Activated CD4-positive, alpha-beta T cell treated with anti-CD3 and anti-CD28 coated beads for 36 hours (primary cell): ENCODE measurements at places on chromosomes 3 and 15.

DNA sequence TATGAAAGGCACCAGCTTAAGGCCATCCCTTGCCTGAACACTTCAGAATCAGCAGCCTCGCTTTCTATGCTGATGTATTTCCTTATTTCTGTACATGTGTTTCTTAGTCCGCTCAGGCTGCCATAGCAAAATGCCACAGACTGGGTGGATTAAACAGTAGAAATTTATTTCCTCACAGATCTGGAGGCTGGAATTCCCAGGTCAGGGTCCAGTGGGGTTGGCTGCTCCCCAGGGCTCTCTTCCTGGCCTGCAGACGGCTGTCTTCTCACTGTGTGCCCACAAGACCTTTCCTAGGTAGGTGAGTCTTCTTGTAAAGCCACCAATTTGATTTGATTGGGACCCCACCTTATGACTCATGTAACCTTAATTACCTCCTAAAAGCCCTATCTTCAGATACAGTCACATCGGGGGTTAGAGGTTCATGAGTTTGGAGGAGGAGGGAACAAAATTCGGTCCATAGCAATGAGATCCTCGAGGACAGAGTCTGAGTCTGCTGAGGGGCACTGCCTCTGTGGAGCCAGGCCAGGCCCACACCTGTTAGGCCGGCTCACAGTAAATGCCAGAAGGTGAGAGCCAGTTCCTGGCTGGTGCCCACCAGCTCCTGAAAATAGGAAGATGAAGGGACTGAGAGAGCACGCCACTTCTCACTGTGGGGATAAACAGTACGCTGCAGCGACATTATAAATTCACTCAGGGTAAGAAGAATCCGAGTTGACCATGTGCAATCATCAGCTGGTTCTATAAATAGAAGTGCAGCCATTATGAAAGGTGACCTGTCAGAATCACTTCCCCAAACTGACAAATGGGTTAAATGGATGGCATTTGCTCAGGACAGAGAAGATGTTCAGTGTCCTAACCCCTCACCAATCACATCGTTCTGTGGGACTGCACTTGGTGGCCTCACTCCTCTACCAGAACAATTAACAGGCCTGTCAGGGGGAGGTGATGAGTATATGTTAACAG is 41.1 kb downstream of the CTXND1 start:
- DNase-seq: no peak

DNA sequence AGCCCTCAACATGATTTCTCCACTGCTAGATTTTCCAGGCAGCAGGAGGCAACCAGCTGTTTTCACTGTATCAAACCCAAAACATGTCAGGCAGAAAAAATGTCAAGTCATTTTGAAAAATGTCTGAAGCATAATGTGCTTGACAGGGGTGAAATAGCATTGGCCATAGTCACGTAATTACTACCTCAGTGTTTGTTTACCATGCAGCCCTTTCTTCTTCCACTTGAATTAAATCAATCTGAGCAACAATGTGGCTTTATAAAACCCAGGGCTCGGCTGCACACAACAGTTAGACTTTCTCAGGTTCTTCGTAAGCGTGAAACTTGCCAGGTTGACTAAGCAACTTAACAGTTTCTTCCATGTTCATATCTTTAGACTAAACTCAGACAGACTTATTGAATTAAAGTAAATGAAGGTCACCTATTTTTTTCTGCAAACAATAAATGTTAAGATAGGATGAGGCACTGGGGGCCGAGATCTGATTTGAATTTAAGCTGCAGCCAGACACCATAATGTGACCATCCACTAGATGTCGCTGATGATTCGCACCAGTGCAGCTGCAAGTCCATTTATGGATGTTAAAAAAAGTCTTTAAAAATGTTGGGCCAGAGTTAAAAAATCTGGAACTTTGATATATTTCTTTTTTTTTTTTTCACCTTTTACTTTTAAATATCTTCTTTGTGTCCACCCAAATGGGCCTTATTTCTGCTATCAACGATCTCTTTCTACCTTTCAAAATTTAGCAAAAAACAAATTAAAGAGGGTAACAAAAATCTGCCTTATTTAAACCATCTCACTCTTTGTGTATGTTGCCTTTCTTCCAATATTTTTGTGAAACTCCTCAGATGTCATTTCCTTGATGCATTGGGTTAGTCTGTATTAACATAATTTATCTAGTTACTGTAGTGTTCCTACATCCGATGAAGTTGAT is 305.9 kb downstream of the CACNA2D3 start:
- DNase-seq: peak; percentile 69

GRCh38 chr3:193816656-193817311 is 223.8 kb downstream of the OPA1 start:
- DNase-seq: no peak

GRCh38 chr3:177448987-177449359 is 251.7 kb upstream of the TBL1XR1 start:
- DNase-seq: no peak

GRCh38 chr15:41936649-41937567 is 35.4 kb downstream of the EHD4 start:
- peak; percentile 91 for DNase-seq

- no peak for DNase-seq
These were observed 219.9 kb downstream of the GAP43 start for GRCh38 chr3:115843206-115843605.

DNA sequence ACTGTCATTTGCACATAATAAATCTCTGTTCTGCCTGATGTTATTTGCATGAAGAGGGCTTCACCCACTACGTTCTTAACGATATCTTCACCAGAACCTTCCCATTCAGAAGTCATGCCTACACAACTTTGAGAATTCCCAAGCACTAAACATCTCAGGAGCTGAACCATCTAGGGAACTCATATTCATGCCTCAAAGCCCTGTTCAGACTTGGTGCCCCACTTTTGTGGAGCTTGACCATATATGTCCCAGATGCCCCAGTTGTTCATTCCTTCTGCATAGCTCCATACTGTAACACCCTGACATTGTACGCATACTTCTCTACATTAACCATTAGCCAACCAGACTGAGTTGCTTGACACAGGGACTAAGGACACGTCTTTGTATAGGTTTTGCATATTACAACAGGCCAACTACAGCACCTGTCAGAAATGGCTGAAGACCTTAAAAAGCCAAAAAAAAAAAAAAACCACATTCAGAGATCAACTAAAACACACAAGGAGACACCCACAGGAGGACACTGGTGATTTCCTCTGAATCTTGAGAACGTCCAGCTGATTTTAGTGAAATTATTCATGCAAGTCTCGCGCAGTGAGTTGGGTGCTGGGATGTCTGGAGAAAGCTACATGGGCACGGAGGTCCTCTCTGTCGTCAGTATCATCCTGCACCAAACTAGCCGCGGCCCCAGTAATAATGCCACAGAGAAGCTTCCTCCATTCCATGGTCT is 141.4 kb downstream of the FOXP1 start:
- DNase-seq: no peak

DNA sequence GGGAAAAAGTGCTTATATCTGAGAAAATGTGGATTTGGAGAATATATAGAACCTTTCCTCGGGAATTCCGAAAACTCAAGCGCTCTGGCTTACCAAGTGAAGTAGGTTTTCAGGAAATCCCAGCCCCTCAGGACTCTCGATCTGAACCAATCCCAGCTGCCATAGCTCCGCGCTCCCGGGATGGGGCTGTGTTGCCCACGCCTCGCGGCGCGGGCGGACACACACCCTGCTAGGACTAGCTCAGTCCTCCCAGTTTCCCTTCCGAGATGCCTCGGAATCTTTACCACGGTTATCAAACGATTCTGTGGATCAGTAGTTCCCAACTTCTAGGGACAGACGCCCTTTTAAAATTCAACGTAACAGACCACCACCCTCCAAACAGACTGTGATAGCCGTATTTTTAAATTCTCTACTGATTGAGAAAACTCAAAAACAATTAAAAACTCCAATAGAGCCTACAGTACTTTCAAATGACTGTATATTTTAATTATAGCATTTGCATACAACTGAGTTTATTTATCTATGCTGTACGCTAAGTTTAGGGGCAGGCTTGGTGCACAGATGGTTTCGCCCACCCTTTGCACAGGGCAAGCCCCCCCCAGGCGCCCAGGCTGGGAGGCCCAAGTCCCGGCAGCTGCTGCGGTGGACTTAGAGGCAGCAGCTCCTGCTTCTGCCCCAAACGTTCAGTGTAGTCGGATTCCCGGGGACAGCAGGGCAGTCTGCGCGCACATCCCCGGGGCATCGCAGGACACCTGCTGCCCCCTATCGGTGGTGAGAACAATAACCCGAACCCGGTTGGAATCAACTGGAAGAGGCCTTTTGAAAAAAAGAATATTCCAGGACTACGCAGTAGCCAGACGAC is 52.3 kb downstream of the CCDC54 start:
- peak; percentile 77 for DNase-seq

DNA sequence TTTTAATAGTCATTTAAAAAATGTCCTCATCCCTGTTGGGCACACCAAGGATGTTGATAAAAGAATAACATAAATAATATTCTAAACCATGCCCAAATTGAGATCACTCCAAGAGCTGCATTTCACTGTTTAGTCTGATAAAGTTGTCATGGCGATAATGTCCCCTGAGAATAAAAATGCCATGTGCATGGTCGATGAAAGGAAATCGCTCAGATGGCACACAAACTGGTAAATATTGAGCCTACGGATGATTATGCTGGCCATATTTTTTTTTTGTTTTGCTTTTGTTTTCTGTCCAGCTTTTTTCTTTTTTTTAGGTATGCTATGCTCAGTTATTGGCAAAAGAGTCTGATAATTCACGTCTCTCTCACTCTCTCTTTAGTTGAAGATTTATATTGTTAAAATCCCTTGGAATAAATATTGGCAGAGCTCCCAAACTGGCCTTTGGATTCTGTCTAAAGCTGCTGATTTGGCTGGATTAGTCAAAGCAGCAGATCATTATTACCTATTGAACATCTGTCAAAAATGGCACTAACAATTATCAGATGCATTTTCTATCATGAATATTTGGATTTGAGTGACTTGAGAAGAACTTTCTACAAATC is 643.8 kb downstream of the SQOR start:
- DNase-seq: no peak

GRCh38 chr15:52651868-52652267 is 27.3 kb downstream of the ATOSA start:
- peak; percentile 58 for DNase-seq

GRCh38 chr3:99714575-99714974 is 76.2 kb downstream of the COL8A1 start:
- no peak for DNase-seq

GRCh38 chr3:79973917-79974595 is 206.3 kb upstream of the ROBO1 start:
- no peak for DNase-seq

DNA sequence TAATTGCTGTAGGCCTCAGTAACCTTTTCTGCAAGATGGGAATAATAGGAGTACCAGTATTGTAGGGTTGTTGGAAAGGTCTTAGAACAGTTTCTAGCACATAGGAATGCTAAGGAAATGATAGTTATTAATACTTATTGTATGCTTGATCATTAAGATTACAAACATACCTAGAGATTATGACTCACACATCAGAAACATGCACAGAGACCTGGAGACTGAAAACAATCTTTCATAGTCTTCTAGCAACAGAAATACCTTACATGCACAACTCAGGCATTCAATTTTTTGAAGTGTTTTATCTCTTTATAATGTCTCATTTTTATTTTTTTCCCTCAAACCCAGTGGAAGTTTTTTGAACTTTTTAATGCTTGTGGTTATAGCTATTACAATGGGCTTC is 104.4 kb upstream of the ZBTB20 start:
- no peak for DNase-seq

DNA sequence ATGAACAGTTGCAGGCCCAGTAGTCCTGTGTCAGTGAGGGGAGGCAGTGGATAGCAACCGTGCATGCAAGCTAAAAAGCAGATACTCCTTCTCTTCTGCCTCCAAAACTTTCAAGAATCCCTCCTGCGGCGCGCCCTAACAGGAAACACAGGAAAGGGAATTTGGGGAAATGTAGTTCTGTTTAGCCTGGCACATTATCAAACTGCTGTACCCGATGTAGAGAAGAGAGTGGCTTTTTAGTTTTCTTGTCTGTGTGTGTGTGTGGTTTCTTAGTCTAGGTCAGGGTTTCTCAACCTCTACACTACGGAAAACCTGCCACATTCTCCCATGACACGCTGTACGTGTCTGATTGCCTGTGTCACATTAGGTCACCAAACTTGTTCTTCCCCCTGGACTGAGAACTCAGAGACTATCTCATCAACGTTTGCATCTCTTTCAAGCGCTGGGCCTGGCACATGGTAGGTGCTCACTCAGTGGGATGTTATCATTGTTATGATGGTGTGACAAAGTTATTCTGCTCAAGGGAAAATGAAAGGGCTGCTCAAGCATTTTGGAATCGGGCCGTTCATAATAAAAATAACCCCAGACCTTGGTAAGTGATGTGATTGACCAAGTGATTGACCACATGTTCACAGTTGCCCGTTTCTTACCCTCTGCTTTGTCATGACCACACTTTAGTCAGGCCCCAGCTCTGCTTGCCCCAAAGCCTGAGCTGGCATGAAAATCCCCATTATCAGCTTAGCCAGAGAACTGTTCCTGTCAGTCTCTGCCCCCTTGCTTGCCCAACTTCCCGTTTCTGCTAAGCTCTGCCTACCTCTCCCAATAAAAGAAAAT is 33.2 kb downstream of the TM4SF4 start:
- DNase-seq: peak; percentile 45

- no peak for DNase-seq
These were observed 31.1 kb downstream of the SLCO3A1 start for GRCh38 chr15:91884606-91885005.

GRCh38 chr3:71984843-71985613 is 200.1 kb upstream of the PROK2 start:
- peak; percentile 69 for DNase-seq

DNA sequence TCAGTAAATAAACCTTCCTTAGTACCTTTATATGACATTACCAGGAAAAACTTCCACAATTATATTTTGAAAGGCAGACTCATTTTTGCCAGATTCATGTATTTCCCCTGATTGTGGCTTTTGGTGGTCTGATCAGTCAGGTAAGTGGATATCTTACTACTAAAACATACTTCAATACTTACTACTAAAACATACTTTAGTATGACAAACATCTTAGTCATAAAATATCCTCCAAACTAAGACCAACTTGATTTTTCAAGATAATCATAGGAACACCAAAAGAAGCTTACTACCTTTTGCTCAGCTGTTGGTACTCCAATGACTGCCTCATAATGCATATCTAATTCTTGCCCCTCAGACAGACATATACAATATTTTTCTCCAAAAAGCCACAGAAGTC is 9.3 kb downstream of the TJP1 start:
- no peak for DNase-seq

DNA sequence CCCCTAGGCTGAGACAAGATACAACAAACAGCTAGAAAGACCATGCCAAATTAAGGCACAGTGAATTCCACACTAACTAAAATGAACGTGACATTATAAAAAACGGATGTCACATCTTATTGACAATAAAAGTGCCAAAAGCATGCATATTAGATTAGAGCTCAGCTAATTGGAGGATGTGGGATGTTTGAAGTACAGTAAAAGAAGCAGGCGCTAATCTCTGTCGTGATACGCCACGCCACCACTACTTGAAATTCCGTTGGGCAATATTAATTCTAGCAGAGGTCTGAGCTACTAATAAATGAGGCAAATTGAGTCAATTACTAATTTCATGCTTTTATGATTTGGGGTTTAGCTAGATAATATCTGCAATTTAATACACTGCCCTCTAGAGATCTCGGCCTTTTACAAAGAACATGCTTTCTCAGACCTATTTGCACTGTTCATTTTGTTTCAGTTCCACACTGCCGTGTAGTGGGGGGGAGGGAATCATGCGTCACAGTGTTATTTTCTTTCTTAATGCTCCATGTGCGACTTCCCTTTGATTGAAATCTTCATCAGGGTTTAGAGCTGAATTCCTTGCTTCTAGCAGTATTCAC is 52.9 kb upstream of the ROBO2 start:
- no peak for DNase-seq
